ENCODE measurements at places on chromosomes 5 and 9. TPM values are rescaled to one million over a fixed set of nuclear protein-coding genes. Genes with fewer than 3 reads are reported as not detected.

IFNA13 gene
- 8.2 TPM for total RNA-seq

WWC1 gene
- 1.2 TPM for total RNA-seq

OLFM1 gene
- total RNA-seq = 3.6 TPM

PTGDS gene
- total RNA-seq = 49.6 TPM

LTC4S gene
- 4.1 TPM for total RNA-seq

LCN9 gene
- total RNA-seq = not detected

PPP2R2B gene
- 5.1 TPM for total RNA-seq

ORM2 gene
- total RNA-seq = not detected

EGFL7 gene
- 49.4 TPM for total RNA-seq

CORO2A gene
- total RNA-seq = 3.9 TPM

CDKN2B gene
- 38.5 TPM for total RNA-seq

DOK3 gene
- 19.7 TPM for total RNA-seq

ADAMTSL1 gene
- 26.5 TPM for total RNA-seq

ANXA2R gene
- total RNA-seq = 2.9 TPM

SH3GL2 gene
- 3.6 TPM for total RNA-seq

PIP5K1B gene
- 14.9 TPM for total RNA-seq

NKD2 gene
- total RNA-seq = 1.9 TPM

SLC28A3 gene
- 3.1 TPM for total RNA-seq

LCN12 gene
- not detected for total RNA-seq

LIFR gene
- total RNA-seq = 82.3 TPM

ECM2 gene
- total RNA-seq = 13.5 TPM

SPINK1 gene
- 14.0 TPM for total RNA-seq

LCN1 gene
- total RNA-seq = not detected

SPATA31A3 gene
- total RNA-seq = 2.2 TPM

IFNE gene
- total RNA-seq = 11.1 TPM

ADAMTS13 gene
- 2.2 TPM for total RNA-seq

PANK3 gene
- 75.1 TPM for total RNA-seq

TSSK1B gene
- total RNA-seq = 2.9 TPM

TAF11L4 gene
- total RNA-seq = not detected

FASTKD3 gene
- 26.5 TPM for total RNA-seq

UGT3A2 gene
- total RNA-seq = not detected

LURAP1L gene
- total RNA-seq = 30.8 TPM
